MCF 10A (cell line): ENCODE measurements at places on chromosomes 12 and 14. TPM values are rescaled to one million over a fixed set of nuclear protein-coding genes. Genes with fewer than 3 reads are reported as not detected.
A peak's percentile ranks its signal among the peaks of the same experiment; 100 is the strongest.

CLEC2D gene
- 5.1 and 6.7 TPM in 2 replicates for total RNA-seq

RTRAF gene
- 285 and 358 TPM in 2 replicates for total RNA-seq

IL22 gene
- total RNA-seq, result not detected in 2 replicates

LRP1-AS gene
- not detected in 2 replicates for total RNA-seq

SMCO3 gene
- total RNA-seq, result 0.20 TPM in 1 of 2 replicates, not detected in the other

SIRT4 gene
- 0.61 TPM in 1 of 2 replicates, not detected in the other for total RNA-seq

ITGB7 gene
- 1.0 and 1.1 TPM in 2 replicates for total RNA-seq

GYS2 gene
- total RNA-seq, result 0.29 and 0.47 TPM in 2 replicates

PRICKLE1 gene
- 7.9 and 14.1 TPM in 2 replicates for total RNA-seq

TTC7B gene
- total RNA-seq, result 31.1 and 52.8 TPM in 2 replicates

TAS2R20 gene
- total RNA-seq, result 1.1 and 1.8 TPM in 2 replicates

PTHLH gene
- 3.8 and 5.4 TPM in 2 replicates for total RNA-seq

DNA sequence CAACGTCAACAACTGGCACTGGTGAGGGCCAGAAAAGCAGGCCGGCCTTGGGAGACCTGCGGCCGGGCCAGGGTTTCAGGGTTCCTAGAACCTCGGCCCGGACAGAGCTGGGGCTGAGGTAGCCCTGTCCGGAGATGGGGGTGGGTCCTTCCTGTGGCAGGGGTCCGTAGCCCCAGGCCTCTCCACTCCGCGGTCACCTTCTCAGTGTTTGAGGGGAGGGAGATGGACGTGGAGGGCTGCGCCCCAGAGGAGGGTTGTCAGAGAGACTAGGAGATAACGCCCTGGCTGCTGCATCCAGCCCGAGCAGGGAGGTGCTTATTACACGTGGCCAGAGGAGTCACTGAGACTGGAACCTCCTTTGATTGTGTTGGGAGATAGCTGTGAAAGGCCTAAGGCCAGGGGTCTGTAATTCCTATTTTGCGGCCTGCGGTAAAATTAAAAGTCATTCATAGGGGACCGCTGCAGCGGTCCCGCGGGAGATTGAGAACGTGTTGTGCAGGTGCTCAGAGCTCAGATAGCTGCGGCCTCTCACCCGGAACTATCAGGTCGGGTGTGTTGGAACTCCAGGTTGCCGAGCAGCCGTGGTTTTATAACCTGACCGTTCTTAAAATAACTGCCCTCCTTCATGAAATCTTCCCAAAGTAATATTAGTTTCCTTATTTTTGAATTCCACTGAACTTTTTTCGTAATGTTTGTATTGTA is 507 bp downstream of the AHSA1 start:
- no peaks in the 10 kb centered on the region for H3K27me3 ChIP-seq
- peaks cover 51% of the 10 kb centered on the region for H3K36me3 ChIP-seq
- H3K4me3 ChIP-seq, result peak overlapping the region; percentile 96
- peaks cover 14% of the 10 kb centered on the region for H3K4me1 ChIP-seq

GRCh38 chr12:45674181-45674977 is 55.1 kb upstream of the ARID2 start:
- no peak overlapping the region for H3K27ac ChIP-seq
- H3K4me3 ChIP-seq, result no peak overlapping the region
- DNase-seq, result peak; percentile 92

DNA sequence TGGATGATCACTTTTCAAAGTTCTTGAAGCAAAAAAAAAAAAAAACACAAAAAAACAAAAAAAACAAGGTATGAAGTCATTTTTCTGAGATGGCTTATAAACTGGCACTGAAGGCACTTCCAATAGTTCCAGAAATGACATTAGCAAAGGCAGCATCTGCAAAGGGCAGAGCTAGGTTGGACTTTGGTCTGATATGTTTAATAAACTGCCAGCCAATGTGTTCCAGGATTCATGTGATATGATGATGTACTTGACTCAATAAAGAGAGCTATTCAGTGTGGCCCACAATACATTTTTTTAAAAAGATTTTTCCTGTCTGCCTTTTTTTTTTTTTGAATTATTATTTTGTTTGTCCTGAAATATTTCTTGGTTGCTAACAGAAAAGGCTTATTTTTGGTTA is 79.6 kb downstream of the VRK1 start:
- no peaks in the 10 kb centered on the region for H3K27me3 ChIP-seq
- peaks cover 30% of the 10 kb centered on the region for H3K36me3 ChIP-seq
- no peak overlapping the region for H3K4me3 ChIP-seq
- DNase-seq, result no peak
- H3K27ac ChIP-seq, result no peak overlapping the region

DNA sequence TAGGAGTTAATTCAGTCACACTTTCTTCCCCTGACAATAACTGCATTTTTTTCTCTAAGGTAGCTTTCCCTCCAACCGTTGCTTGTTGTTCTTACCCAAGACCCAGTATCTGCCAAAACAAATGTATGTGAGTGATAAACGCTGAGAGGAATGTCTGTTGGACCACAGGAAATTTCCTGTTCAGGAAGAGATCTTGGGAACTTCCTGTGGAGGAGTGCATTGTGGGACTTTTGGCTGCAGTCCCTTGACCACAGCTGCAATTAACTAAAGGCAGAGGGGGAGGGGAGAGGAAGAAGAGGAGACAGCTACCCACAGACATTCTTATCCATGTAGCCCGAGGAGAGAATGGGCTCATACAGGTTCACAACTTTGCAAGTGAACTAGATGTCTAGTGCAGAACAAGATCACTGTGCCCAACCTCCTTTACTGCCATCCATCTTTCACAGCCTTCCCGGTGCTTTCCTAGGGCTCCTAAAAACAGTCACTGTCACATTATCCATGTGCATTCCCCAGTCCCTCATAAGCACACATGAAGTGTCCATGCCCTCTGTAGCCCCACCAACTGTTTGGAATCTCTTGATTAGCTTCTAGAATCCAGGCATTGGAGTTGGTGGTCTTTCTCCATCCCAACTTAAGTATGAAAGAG is 149.5 kb downstream of the ETV6 start:
- H3K27ac ChIP-seq, result peak overlapping the region; percentile 66
- H3K4me3 ChIP-seq, result no peak overlapping the region
- DNase-seq, result peak; percentile 94
- no peaks in the 10 kb centered on the region for H3K27me3 ChIP-seq

GRCh38 chr12:54443446-54443845 is 24.4 kb upstream of the ITGA5 start:
- H3K27ac ChIP-seq, result no peak overlapping the region
- H3K36me3 ChIP-seq, result no peaks in the 10 kb centered on the region
- H3K27me3 ChIP-seq, result no peaks in the 10 kb centered on the region
- no peak for DNase-seq
- H3K4me3 ChIP-seq, result no peak overlapping the region

DNA sequence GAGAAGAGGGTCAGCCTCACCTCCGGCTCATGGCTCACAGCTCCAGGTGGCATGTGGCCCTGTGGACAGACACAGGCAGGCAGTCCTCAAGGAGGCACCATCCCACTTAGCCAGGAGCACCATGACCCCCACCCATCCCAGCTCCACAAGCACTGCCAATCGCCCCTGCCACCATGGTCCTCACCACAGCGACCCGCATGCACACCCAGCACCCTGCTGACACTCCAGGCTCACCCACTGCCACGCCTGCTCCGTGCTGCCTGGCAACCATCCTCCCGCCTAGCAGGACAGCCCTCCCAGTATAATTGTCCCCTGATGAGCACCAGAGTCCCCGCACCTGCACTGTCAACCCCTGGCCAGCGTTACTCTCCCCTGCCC is 50.9 kb downstream of the TRPV4 start:
- H3K27ac ChIP-seq, result no peak overlapping the region
- DNase-seq, result no peak
- H3K4me1 ChIP-seq, result peaks cover 5% of the 10 kb centered on the region
- no peaks in the 10 kb centered on the region for H3K27me3 ChIP-seq
- H3K4me3 ChIP-seq, result no peak overlapping the region
- H3K36me3 ChIP-seq, result no peaks in the 10 kb centered on the region

DNA sequence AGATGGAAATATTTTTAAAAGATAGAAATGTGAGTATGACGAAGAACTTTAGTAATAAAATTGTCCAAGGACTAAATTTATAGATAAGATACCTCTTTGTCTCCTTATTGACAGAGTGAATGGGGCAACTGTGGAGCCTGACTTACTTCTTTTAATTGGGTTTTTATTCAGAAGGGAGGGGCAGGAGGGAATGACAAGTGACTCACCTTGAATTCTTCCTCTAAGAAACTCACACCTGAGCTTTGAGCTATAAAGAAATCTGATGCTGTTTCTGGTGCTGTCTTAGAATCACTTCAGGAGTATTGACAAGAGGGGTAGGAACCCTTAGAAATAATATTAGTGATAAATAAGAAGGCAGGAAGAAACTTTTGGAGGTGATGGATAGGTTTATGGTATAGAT is 951 bp downstream of the NR1H4 start:
- peaks cover 16% of the 10 kb centered on the region for H3K4me1 ChIP-seq
- no peaks in the 10 kb centered on the region for H3K36me3 ChIP-seq
- no peak overlapping the region for H3K4me3 ChIP-seq

DNA sequence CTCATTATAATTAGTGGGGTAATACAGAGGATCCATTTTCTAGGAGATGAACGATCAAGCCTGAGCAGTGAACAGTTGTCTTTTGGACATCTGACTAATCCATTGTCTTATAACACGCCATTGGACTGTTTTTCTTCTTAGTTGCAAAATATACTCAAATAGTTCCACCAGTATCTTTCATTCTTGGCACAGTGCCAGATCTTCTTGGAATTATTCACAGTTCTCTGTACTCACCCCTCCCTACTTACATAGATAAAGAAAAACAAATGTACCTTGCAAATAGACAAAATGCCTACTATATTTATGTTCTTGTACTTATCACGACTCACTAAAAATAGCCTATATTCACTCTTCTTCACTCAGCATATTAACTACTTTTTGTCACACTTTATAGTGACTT is 3.8 kb downstream of the CBLN3 start:
- peaks cover 31% of the 10 kb centered on the region for H3K4me1 ChIP-seq
- no peaks in the 10 kb centered on the region for H3K36me3 ChIP-seq

- H3K27me3 ChIP-seq, result no peaks in the 10 kb centered on the region
- peak; percentile 64 for DNase-seq
- H3K4me3 ChIP-seq, result no peak overlapping the region
- no peaks in the 10 kb centered on the region for H3K36me3 ChIP-seq
Measured at GRCh38 chr12:52271158-52271557, 3.3 kb upstream of the KRT86 start.

DNA sequence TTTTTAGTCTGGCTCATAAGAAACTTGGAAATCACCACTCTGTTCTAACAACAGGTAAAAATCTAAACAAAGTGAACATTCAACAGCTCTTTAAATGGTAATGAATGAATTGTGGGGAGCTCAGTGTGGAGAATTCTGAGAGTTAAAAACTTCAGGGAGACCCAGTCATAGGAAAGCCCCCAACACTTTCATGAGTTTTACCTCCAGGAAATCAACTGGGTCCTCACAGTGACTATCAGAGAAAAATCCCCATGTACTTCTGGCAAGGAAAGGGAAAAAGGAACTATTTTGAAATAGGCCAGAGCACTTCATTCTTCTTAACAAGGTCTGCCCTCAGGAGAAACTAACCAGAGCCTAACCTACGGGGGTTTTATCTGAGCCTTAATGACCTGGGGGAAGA is 134.7 kb downstream of the CMAS start:
- no peaks in the 10 kb centered on the region for H3K36me3 ChIP-seq
- no peaks in the 10 kb centered on the region for H3K27me3 ChIP-seq
- no peak overlapping the region for H3K27ac ChIP-seq

DNA sequence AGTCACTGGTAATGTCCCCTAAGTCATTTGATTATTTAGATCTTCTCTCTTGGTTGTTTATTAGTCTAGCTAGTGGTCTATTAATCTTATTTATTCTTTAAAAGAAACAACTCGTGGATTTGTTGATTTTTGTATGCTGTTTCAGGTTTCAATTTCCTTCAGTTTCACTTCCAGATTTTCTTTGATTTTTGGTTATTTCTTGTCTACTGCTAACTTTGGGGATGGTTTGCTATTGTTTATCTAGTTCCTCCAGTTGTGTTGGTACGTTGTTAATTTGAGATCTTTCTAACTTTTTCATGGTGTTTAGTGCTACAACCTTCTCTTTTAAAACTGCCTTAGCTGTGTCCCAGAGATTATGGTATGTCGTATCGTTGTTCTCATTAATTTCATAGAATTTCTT is 18.5 kb upstream of the CD69 start:
- H3K4me1 ChIP-seq, result no peaks in the 10 kb centered on the region
- no peak for DNase-seq
- H3K36me3 ChIP-seq, result no peaks in the 10 kb centered on the region
- no peak overlapping the region for H3K27ac ChIP-seq

- no peak overlapping the region for H3K27ac ChIP-seq
- no peaks in the 10 kb centered on the region for H3K27me3 ChIP-seq
- DNase-seq, result no peak
Measured at GRCh38 chr12:31931796-31932715, 27.2 kb upstream of the RESF1 start.

- no peak overlapping the region for H3K4me3 ChIP-seq
- no peak for DNase-seq
- no peak overlapping the region for H3K27ac ChIP-seq
Measured at GRCh38 chr14:75223664-75224154, 47.3 kb upstream of the TMED10 start.

- H3K27ac ChIP-seq, result no peak overlapping the region
- no peaks in the 10 kb centered on the region for H3K27me3 ChIP-seq
- H3K36me3 ChIP-seq, result peaks cover 9% of the 10 kb centered on the region
- DNase-seq, result no peak
Measured at GRCh38 chr12:18402872-18403611, 141.7 kb downstream of the PIK3C2G start.

GRCh38 chr12:131511391-131511802 is 199.5 kb upstream of the SFSWAP start:
- H3K4me3 ChIP-seq, result no peak overlapping the region
- H3K4me1 ChIP-seq, result peaks cover 6% of the 10 kb centered on the region
- H3K27ac ChIP-seq, result no peak overlapping the region
- H3K27me3 ChIP-seq, result peaks cover 30% of the 10 kb centered on the region
